ENCODE measurements at places on chromosomes 3 and 15.

DNA sequence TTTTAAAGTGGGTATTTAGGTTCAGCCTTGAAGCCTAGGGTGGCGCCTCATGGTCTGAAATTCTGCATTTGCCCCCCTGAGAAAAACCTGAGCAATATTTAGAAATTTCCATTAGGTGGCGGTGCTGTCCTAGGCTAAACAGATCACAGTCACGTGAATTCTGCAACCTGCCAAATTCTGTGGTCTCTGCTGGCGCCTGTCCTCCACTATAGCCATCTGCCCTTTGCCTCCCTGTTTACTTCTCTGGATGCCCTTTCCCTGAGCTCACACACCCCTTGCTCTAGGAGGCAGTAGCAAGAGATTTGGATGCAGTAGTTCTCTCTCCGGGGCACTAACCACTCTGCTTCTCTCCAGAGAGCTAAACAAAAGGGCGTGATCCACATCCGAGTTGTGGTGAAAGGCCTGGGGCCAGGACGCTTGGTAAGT, 9.1 kb downstream of the MRPS11 start:
- no peak for DNase-seq

GRCh38 chr3:61627768-61628185, 66.4 kb downstream of the PTPRG start:
- no peak for DNase-seq

DNA sequence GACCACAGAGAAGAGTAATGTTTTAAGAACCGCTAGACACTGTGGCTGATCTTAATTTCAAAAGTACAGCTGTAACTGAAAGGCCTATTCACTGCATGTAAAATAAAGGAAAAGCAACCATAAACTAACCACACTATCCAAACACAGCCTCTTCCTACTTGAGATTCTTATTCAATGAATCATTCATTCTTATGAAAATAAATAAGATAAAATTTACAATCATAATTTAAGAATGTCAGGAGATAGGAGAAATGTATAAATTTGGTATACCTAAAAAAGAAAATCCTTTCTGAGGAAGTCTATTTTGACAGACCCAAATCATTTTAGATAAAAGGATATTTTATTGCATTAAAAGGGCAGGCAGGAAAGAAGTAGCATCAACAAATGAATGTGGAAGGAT, 533.5 kb upstream of the ZNF385D start:
- no peak for DNase-seq

GRCh38 chr3:14410106-14410502, 7.7 kb downstream of the SLC6A6 start:
- peak; percentile 60 for DNase-seq

GRCh38 chr3:136644212-136644611, 108.0 kb downstream of the STAG1 start:
- DNase-seq: no peak

DNA sequence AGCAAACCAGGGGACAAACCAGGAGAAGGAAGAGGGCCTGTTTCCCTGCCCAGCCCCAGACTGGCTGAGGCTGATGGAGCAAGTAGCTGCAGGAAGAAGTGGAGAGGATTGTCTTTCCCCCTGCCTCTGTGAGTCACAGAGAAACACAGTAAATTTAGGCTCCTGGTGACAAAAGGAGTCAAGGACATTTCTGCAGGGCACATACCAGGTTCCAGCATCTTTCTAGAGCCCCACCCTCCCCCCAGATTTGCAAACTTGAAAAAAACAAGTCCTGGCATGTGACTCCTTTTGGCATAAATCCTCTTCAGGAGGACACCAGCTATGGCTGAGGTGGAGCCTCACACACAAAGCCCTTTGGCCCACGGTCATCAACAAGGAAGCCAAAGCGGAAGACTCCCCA, 17.8 kb downstream of the PLD1 start:
- DNase-seq: no peak

GRCh38 chr3:111858642-111859041, 423 bp upstream of the PHLDB2 start:
- DNase-seq: no peak

DNA sequence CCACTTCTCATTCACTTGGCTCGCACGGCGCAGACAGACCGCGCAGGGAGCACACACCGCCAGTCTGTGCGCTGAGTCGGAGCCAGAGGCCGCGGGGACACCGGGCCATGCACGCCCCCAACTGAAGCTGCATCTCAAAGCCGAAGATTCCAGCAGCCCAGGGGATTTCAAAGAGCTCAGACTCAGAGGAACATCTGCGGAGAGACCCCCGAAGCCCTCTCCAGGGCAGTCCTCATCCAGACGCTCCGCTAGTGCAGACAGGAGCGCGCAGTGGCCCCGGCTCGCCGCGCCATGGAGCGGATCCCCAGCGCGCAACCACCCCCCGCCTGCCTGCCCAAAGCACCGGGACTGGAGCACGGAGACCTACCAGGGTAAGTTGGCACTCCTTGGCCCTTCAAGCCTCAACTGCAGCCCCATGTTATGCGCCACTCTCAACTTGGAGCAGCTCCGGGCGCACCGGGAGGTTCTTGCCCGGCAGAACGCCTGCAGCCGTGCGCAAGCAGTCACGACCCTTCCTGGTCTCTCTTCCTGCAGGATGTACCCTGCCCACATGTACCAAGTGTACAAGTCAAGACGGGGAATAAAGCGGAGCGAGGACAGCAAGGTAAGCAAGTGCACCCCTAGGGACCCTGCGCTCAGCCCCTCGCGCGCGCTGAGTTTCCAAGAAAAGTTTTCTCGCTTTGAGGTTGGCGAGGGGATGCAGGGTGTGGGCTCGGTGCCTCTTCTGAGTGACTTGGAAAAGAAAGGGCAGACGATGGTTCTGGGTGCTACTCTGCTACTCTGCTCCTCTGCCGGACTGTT, at the start of gene BHLHE40:
Gene BHLHE40 (plus strand): TSS at position 10 of the 801 bp plus-strand sequence. CDS start 282 bp downstream, at position 292.
- no peak for DNase-seq

DNA sequence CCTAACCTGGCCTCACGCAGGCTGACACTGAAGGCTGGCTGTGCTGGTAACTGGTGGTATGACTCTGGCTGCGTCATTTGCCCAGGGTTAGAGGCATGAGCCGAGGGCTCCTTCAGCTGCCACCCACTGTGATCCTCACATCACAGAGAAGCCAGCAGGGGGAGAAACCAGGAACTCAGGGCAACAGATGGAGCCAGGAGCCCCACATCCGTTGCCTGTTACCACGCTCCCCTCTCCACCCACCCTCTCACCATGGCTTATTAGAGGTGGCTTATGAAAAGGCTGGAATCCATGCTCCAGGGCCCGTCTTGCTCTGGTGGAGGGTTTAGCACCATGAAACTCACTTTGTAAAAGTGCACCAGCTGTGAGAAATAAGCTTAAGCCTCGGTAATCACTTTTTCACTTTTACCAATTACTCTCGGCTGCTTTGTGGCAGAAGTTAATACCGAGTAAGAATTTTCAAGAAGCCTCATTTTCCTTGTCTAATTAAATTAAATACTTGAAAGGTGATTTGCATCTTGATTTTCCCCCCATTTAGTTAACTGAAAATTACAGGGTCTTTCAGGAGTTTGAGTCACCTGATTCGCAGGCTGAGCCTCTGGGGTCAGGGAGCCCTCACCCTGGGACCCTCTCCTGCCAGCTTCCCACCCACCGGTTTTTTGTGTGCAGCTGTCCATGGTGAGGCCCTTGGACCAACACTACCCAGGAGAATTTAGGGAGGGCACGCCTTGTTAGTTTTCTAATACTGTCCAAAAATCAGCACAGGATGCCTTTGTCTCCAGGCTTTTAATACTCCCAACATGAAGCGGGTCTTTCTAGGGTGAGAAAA, 60.9 kb downstream of the ASB7 start:
- DNase-seq: no peak

DNA sequence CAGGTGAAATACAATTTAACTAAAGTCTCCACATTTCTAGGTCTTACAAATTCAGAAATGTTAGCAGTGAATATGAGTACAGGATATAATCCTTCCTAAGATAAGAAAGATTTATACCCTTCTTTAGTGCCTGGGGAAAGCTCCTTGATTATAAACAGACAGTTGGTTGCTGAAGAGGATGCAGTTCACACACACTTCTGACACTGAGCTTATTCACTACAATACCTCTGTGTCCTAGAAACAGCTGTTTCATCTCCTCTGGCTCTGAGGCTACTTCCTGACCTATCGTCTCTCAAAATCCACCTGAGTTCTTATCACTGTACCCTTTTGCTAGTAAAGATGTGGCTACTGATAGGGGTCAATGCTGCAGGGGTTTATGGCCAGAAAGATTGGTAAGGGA, 57.1 kb downstream of the TP63 start:
- no peak for DNase-seq

DNA sequence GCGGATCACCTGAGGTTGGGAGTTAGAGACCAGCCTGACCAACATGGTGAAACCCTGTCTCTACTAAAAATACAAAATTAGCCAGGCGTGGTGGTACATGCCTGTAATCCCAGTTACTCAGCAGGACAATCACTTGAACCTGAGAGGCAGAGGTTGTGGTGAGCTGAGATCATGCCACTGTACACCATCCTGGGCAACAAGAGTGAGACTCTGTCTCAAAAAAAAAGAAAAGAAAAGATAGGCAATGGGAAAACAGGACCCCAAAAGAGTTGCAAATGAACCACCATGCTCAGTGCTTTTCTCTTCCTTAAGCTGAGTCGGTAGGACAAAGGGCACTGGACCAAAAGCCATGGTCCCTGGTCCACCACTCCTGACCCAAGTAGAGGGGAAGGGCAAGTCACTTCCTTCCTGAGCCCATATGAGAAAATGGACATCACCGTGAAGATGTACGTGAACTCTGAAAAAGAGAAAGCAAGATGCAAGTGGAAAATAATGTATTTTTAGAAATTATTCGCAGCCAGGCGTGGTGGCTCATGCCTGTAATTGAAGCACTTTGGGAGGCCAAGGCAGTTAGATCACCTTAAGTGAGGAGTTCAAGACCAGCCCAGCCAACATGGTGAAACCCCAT, 2.6 kb downstream of the ITGB5 start:
- peak; percentile 43 for DNase-seq

DNA sequence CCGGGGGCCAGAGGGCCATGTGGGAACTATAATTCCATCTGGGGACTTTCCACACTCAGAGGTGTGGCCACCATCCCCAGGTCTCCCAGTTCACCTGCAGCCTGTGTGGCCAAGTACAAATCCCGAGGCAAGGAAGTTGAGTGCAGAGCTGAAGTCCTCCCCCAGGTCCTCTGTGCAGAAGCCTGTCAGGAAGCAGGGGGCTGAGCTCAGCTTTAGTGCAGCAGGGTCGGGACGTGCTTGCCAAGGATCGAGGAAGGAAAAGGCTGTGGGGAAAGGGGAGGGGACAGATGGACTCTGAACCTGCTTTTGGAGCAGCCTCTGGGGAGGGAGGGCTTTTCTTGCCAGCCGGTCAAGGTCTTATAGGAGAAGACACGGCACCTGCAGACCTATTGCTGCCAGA, 67.7 kb downstream of the CHRNA7 start:
- DNase-seq: no peak

DNA sequence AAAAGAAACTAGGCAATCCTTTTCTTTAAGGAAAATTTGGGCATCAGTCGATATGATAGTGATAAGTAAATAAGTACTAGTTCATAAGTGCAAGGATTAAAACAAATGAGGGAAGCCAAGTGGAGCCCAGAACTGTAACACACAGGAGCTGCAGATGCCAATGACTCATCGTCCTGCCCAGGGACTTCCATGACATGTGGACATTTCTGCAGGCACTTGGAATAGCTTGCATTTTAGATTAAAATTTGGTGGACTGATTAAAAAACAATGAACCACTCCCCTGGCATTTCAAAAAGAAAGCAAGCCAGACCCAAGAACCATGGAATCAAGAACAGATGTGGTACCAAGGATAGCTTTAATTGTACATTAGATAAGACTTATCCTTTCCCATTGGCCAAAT, 2.9 kb downstream of the SAMD7 start:
- peak; percentile 53 for DNase-seq

GRCh38 chr3:101266566-101266965, 53.8 kb downstream of the IMPG2 start:
- DNase-seq: no peak

- DNase-seq: no peak
Observed at GRCh38 chr3:189687475-189687874, 56.3 kb downstream of the TP63 start.

DNA sequence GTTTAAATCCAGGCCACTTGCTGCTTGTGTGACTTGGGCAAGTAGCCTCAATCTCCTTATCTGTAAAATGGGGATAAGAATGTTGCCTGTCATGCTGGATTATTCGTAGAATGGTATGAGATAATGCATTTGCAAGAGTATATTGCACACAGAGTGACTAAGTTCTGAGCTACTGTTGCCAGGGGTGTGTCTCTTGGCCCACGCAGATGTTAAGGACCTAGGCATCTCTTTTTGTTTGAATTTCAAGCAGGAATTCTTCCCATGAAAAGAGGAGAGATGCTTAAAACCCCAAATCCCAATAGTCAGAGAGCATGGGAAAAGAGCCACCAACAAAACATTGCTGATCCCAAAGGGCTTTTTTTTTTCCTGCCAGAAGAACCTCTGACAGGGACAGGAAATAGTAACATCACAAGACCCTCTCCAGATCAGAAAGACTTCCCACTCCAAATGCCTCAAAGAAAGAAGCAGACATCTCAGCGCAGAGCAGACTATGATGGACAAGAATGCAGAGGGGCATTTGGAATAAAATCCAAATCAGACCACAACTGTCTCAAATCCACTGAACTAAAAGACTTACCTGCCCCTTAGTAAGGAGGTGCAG, 90.5 kb downstream of the MRPL46 start:
- no peak for DNase-seq

DNA sequence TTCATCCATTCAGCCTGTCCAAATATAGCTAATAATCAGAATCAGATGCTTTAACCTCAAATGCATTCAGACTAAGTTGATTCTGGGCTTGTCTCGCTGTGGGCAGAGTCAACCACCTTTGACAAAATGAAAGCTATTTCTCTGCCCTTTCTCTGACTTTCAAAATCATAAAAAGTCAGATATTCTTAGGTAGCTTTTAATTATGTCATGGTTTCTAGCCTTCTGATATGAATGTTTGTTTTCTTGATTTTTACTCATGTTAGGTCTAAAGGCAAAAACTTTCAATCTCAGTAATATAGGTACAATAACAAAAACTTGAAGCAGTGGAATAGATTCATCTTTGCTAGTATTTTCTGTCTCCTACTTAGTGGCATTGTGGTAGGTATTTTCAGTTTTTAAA, 25.3 kb upstream of the C15orf61 start:
- no peak for DNase-seq

DNA sequence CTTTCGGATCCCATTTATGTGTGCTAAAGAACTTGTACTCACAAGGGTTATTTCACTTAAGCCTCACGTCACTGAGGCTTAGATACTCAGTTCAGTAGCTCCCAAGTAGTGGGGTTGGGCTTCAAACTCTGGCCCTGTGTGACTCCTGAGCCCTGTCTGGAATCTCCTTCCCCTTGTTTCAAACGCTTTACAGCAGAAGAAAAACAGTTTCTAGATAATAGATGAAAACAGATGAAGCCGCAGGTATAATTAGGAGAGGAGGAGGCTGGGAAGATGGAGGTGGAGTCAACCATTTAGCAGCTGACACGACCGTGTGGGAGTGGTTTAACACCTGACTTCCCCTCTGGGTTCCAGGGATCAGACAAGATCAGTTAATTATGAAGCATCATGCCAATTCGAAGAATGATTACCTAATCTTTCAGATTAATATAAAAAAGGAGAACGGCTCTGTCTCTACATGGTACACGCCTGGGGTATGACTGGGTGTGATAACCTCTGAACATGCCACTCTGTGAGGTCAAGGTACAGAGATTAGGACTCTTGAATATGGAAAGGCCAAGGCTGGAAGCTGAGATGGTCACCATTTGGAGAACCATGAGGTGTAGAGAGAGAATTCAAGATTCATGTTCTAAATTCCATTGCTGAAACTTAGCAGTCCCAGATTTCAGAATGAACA, 31.1 kb downstream of the TPM1 start:
- no peak for DNase-seq

Data from suppressor macrophage (primary cell).